ENCODE measurements at places on chromosomes 11 and 22. TPM values are rescaled to one million over a fixed set of nuclear protein-coding genes. Genes with fewer than 3 reads are reported as not detected.

Gene CTSD
- total RNA-seq = 177 TPM

Gene DESI1
- 29.4 TPM for total RNA-seq

Gene DGCR6L
- 115 TPM for total RNA-seq

Gene ZNF70
- 2.3 TPM for total RNA-seq

Gene PPFIBP2
- 9.4 TPM for total RNA-seq

Gene OR4A16
- not detected for total RNA-seq

Gene OR51B4
- not detected for total RNA-seq

DNA sequence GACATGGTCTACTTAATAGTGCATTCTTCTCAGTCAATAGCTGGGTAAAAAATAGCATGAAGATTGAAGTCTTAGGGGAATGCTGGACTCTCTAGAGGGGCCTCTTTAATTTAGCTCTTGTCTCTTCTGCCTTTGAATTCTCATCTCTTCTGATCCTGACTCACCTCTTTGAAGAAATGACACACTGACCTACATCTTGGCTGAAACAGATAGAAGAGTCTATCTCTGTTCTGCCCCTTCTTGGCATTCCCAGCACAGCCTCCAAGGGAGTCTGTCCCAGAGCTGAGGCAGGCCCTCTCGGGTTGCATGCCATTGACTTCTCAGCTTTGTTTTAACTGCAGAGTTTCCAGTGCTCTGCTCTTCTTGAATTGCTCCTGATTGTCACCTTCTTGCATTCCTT lies 55.7 kb downstream of the PTPRJ start:
- DNase-seq = no peak

GRCh38 chr11:1875093-1875850 lies 16.4 kb downstream of the PRR33 start:
- DNase-seq = peak; percentile 64

DNA sequence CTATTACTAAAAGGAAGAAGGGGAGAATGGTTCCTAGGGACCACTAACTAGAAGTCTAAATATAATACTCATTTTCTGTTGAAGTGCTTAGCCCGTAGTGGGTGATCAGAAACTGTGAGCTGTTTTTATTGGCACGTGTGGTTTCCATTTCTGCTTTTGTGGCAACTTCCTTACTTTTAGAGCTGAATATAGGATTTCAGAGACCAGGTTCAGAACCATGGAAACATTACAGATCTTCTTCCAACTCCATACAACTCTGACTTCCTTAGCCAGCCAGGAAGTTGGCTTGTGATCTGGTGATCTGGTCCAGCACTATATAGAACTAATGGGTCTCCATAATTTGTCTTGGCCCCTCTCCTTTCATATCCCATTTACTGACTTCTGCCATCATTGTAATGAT lies 2.6 kb upstream of the ME3 start:
- no peak for DNase-seq

DNA sequence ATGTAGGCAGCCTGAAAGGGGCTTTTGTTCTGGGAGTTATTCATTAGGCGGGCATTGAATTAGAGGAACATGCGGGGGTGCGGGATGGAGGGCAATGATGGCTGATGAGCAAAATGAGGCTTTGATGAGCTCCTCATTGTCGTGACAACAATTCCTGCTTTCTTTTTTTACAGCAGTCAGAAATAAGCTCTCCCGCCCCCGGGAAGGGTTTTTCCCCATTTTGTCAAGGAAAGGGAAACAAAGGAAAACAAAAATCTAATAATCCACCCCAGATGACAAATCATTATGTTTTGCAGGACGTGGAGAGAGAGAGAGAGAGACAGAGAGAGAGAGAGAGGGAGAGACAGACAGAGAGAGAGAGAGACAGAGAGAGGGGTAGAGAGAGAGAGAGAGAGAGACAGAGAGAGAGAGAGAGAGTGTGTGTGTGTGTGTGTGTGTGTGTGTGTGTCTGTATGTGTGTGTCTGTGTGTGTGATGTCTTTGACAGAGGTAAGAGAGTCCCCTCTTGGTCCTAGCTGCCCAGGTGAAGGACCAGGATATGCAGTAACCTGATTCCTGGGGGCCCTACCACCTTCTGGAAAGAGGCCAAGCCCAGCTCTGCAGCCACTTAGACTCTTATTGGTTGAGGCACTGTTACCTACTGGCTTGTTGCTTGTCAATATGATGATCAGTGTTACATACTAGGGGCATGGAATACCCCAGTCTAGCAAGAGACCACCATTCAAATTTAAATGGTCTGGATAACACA lies 46.7 kb upstream of the PARVA start:
- no peak for DNase-seq

DNA sequence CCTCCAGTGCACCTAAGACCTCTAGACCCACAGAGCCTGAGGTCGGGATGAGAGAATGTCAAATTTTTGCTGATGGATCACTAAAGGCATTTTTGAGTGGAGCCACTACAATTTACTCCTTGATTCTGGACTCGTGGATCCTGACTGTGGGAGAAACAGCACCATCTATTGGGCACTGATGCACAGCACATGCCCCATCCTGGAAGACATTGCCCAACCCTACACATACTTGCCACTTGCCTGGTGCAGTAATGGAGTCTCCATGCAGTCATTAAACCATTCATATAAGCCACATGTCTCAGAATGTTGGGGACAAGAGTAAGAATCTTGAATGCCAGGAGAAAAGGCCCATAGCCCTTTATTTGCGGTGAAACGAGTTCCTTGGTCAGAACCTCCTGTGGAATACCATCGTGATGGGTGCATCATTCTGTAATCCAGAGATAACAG lies 103.9 kb downstream of the GGTLC2 start:
- peak; percentile 49 for DNase-seq

- DNase-seq = no peak
Measured at GRCh38 chr22:41975299-41976069, 6.2 kb downstream of the SEPTIN3 start.

- no peak for DNase-seq
Measured at GRCh38 chr11:101487775-101488174, 96.0 kb downstream of the TRPC6 start.

DNA sequence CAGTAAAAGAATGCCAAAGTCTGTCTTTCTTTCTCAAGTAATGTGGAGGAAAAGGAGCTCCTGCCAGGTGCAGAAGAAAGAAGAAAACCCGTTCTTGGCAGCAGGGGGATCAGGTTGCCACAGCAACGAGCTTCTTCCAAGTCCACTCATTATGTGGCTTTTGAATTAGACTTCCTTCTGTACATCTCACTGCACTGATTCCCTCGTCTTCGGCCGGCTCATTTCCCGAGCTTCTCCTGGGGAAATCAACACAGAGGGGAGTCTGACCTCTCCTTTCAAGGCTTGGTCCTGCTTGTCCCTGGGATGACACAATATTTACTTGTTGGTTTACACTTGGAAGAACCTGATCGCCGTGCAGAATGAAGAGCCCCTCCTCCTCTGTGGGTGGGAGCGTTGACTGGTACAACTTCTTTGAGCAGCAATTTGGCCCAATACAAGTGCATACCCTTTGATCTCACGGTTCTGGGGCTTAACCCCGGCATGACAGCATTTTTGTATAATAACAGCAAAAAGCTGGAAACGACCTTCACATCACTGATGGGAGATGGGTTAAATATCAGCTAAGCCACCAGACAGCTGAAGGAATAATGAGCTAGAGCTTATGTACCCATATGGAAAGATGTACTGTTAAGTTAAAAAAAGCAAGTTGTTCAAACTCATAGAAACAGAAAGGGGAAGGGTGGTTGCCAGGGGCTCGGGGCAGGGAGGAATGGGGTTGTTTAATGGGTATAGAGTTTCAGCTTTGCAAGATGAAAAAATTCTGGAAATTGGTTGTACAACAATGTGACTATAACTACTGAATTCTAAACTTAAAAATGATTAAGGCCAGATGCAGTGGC lies 35.4 kb downstream of the MCHR1 start:
- DNase-seq = peak; percentile 56

- DNase-seq = peak; percentile 5
Measured at GRCh38 chr11:109040303-109040702, 375.4 kb downstream of the DDX10 start.

- no peak for DNase-seq
Measured at GRCh38 chr11:132343445-132344175, 973.2 kb downstream of the NTM start.

DNA sequence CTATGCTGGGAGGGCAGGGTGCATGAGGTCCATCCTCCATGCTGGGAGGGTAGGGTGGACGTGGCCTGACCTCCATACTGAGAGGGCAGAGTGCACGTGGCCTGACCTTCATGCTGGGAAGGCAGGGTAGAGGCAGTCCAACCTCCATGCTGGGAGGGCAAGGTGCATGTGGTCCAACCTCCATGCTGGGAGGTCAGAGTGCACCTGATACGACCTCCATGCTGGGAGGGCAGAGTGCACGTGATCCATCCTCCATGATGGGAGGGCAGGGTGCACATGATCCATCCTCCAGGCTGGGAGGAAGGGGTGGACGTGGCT lies 622.2 kb downstream of the BRD1 start:
- DNase-seq = peak; percentile 19

DNA sequence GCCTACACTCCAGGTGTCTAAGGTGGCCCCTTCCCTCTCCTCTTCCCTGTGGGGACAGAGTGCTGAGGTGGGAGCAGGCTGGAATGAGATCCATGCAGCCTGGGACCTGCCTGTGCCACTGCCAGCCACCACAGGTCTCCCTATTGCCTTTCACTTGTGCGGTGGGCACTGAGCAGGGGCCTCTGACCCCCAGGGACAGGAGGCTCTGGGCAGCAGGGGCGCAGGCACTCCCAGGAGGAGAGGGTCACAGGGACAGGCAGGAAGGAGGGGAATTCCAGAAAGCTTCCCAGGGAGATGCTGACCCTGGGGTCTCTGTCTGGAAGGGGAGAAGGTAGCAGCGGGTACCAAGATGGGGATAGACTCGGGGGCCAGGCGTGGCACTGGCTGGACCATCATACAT lies 228.5 kb upstream of the B3GAT1 start:
- no peak for DNase-seq

DNA sequence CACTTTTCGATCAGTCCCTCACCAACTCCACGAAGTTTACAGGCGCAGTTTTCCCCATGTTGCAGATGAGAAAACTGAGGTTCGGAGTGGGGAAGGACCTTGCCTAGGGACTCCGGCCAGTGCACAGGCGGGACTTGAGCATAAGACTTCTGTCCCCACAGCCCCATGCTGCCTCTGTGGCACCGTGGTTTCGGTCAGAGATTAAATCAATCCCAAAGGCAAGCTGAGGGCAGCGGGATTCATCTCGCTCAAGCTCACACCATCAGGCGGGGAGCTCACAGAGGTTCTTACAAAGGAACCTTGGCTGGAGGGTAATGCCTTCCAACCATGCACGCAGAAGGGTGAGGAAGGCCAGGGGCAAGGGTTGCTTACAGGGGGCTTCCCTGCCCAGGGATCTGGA lies 115.5 kb downstream of the PHF21B start:
- DNase-seq = peak; percentile 34

- DNase-seq = peak; percentile 51
Measured at GRCh38 chr11:2975594-2975993, 16.5 kb downstream of the NAP1L4 start.

DNA sequence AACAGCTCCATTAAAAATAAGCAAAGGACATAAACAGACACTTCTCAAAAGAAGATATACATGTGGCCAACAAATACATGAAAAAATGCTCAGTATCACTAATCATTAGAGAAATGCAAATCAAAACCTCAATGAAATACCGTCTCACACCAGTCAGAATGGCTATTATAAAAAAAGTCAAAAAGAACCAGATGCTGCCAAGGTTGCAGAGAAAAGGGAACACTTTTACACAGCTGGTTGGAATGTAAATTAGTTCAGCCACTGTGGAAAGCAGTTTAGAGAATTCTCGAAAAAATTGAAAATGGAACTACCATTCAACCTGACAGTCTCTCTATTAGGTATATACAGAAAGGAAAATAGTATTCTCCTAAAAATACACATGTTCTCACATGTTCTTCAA lies 102.4 kb upstream of the FIBIN start:
- no peak for DNase-seq

GRCh38 chr11:65218446-65218845 lies 36.7 kb downstream of the CAPN1 start:
- DNase-seq = no peak

DNA sequence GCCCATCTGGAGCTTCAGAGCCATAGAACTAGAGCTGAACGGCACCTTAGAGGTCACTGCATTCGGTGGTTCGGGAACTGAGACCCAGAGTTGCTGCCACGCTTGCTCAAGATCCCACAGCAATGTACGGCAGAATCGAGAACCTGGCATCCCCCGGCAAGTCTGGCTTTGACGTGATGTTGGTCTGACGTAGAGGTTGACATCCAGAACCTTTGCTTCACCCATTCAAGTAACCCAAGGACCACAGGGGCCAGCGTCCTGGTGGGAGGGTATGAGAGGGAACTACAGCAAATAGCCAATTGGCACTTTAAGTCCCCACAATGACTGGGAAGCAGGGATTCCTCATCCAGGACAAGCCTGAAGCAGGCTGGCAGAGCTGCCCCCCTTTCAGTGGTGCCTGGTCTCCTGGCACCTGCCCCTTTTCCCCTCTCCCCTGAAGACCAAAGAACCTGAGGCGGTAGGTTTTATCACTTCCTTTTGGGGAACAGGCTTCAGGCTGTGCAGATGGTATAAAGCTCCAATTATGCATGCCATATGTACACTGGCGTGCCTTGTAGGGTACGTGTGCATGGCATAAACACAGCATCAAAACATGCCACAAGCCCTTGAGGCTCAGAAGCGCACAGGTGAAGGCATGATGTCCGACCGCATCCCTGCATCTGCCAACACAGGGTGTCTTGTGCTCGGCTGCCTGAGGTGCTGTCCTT lies 15.3 kb upstream of the TEF start:
- DNase-seq = no peak
